ENCODE measurements at places on chromosomes 2 and 18.

DNA sequence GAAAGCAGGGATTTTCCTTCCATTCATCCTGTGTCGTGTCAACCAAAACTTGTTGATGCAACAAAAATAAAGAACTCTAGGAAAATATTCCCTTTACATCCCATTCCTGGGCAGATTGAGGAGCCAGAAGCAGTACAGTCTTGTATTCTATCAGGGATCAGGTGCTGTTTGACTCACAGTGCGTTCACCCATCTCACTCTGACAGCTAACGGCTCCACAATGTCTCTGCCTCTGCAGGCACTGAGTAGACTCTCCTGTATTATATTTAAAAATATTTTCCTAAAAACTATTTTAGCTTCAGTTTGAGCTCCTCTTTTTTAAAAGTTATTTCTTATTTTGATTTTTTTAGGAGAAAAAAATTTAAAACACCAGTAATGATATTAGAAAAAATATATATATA, 600.6 kb upstream of the SALL3 start:
- no peak for DNase-seq

DNA sequence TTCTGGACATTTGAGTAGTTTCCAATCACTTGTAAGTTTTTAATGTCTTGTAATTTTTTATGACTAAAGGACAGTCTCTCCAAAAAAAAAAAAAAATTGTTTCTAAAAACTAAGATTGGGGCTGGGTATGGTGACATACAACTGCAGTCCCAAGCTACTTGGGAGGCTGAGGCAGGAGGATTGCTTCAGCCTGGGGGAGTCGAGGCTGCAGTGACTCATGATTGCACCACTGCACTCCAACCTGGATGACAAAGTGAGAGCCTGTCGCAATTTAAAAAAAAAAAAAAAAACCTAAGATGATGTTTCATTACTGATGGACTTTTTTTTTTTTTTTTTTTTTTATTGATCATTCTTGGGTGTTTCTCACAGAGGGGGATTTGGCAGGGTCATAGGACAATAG, 34.4 kb upstream of the PKDCC start:
- DNase-seq = no peak

GRCh38 chr2:159803235-159803962, 5.4 kb upstream of the CD302 start:
- no peak for DNase-seq

DNA sequence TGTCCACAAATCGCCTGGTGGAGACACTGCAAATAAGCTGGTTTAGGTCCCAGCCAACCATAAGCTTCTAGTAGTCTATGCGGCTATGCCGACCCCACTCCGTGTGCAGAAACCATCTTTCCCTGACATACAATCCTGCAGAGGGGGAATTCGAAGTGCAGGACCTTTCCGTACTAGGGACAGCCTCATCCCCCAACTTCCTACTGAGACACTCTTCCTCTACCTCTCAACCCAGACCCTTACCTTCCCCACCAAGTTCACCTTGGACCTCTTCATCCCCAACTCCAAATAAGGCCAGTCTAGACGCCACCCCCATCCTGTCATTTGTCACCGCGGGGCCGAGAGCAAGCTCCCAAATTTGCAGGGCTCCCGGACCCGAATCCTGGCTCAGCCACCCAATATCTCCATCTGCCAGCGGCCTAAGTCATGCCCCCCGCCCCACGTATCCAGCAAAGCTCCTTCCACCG, 496 bp downstream of the SUCLG1 start:
- DNase-seq = no peak

- DNase-seq = no peak
Measured at GRCh38 chr2:208360259-208361076, 46.1 kb upstream of the PTH2R start.

DNA sequence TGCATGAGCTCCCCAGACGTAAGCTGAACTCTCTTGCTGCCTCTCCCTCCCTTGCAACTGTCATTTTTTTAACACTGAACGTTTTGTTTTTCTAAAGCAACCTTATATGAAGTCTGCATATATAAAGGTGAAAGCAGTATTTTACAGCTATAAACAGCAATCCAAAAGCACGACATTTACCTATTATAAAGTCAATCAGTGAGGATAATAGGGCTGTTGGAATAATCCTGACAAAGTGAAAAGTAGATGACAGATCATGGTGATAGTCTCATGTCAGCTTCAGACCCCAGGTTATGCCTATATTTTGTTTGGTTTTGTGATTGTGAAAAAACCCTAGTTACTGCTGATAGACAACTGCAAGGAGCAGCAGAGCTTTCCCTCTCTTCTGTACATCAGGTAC, 195.8 kb downstream of the TNS1 start:
- DNase-seq = no peak

GRCh38 chr2:227479865-227480475, 8.0 kb downstream of the AGFG1 start:
- DNase-seq = no peak

- DNase-seq = no peak
Measured at GRCh38 chr2:9318461-9319337, 104.6 kb downstream of the ITGB1BP1 start.

Data from stimulated activated CD8-positive, alpha-beta memory T cell treated with anti-CD3 and anti-CD28 coated beads, Interleukin-2, amount 100 ng/mL, for 1 hour (primary cell).